GM04504 (cell line): ENCODE measurements at places on chromosomes 7 and 10.
A peak's percentile ranks its signal among the peaks of the same experiment; 100 is the strongest.

- DNase-seq = no peak
These were observed 632.6 kb upstream of the KCND2 start for GRCh38 chr7:119640326-119640725.

DNA sequence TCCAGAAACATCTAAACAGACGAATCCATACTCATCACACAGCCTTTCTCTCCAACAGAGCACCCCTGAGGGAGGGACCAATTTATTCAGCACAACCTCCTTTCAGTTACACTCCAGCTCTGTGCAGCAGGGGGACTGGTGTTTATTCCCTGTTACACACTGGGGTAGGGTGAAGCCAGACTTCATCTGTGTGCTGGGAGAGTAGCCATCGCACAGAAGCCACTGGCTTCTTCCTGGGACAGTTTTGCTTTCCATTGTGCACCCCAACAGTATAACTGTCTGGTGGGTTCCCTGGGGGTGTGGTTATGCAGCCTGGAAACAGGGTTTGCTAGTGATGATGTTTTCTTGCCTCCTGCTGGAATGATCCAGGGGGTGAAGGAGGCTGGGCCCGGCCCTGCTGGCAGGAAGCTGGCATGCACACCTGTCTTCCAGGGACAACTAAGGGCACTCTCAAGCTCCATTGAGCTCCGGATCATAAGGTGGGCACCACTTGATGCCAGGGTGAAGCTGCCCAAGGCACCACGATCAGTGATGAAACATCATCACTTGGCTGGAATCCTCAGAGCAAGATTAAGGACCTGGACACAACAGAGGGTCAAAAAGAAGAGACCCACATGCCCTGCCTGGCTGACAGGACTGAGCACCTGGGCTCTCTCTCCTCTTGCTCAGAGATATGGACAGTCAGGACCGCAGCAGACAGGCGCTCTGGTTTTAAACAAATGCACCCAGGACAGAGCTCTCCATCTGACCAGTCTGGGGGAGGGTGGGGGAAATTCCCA lies 293.2 kb downstream of the GRID1 start:
- DNase-seq = no peak

DNA sequence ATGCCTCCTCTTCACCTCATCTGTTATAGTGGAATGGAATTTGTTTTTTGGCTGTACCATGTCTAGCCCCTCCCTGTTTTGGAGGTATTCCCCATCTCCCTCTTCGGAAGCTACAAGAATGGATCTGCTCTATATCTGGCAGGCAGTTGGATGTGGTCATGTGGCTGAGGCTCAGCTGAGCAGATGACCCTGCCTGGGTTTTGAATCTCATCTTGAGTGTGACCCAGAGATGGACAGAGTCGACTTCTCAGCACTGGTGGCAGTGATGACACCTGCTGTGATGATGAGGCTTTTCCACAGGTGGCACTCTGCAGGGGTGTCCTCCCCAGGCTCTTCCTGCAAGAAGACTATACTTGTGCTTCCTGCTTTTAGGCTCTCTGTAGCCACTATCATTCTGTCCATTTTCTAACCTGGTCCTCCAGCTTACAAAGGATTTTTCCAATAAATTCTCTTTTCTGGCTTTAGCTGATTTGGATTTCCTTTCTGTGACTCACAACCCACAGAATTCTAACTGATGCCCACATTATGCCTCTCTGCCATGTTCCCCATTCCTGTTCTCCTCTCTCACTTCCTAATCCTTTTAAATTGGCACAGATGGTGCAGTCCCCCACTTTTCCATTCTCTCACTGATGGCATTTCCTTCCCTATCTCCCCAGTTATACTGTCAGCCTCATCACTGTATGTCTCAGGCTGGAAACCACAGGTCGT lies 7.5 kb upstream of the ARHGAP22 start:
- DNase-seq = no peak

GRCh38 chr7:101628522-101628921 lies 574 bp downstream of the MYL10 start:
- DNase-seq = no peak

DNA sequence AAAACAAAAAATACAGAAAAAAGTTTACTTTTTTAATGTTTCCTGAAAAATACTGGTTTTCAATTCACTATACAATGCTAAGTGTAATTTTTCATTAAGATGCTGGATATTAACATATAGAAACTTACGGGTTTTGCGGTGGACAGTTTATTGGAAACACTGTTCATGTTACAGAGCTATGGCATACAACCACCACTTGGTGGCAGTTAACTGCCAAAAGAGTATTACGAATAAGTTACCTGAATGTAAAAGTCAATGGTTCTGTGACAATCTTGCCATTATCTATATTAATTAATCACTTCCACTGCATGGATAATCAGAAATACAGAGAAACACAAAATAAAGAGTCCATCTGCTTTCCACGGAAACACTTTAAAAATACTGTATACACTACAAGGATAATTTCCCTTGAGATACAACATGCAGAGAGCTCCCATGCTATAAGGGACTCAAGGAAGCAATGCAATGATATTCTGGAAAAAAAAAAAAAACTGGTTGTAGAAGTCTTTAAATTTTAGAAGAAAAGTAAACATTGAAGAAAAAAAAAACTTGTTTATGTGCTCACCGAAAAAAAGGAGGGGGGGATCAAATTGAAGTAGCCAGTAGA lies 97.0 kb downstream of the TPK1 start:
- no peak for DNase-seq

DNA sequence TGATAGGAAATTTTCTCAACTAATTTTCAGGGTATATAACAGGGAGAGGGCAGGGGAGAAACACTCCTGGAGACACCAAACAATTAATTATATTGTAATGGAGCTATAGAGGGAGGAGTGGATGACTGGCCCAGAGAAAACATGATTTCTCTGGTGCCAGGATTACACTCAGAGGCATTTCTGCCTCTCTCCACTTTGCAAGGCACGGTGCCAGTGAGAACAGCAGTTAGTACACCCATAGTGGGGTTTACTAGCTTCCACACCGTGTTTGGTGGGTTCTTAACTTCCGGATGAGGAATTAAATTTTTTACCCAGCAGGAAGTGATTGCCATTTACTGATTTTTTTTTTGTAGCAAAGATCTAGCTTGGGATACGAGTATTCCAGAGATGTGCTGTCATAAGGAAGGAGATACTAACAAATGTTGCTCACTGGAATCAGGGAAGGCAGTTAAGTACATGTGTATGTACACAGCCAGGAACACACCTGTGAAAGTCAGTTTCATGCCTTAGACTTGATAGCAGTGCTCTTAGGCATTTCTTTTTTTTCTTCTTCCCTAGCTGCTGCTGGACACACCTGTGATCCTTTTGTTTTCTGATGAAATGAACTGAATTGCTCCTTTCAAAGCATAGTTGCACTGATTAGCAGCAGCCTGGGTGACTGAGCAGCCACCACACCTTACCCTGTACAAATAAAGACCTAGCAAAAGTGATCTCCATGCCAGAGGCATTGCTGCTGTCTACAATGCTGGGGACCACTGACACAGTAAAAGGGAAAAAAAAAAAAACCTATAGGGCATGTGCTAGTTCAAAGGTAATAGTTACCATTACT lies 58.1 kb downstream of the POLL start:
- DNase-seq = no peak

GRCh38 chr10:110687400-110687799 lies 43.3 kb downstream of the RBM20 start:
- no peak for DNase-seq

DNA sequence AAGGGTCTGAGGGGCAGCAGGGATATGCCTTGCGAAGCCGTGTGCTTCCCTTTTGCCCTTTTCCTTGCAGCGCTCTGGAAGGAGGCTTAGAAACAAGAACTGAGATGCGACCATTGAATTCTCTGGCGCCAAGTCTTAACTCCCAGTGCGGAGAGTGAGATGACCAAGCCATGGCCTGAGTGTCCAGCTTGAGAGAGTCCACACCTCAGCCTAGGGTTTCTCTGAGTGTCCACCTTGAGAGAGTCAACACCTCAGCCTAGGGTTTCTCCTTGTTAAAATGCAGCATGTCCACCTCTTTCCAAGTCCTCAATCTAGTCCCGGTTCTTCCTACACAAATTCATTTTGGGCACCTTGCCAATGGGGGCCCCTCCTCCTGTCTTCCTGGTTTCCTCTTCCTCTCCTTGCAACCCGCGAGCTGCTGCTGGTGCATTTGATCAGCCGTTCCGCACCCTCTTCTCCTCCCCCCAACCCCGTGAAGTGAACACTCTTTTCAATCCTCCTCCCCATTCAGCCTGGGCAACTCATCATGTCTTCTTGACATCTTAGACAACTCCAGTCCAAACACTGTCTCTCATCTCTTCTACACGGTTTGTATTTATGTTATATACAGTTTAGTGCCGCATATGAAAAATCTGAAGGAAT lies 178.2 kb upstream of the PITRM1 start:
- DNase-seq = no peak

- no peak for DNase-seq
These were observed 830 bp upstream of the BMI1 start for GRCh38 chr10:22319980-22320558.

GRCh38 chr7:139871331-139871730 lies 42.3 kb downstream of the TBXAS1 start:
- peak; percentile 50 for DNase-seq

DNA sequence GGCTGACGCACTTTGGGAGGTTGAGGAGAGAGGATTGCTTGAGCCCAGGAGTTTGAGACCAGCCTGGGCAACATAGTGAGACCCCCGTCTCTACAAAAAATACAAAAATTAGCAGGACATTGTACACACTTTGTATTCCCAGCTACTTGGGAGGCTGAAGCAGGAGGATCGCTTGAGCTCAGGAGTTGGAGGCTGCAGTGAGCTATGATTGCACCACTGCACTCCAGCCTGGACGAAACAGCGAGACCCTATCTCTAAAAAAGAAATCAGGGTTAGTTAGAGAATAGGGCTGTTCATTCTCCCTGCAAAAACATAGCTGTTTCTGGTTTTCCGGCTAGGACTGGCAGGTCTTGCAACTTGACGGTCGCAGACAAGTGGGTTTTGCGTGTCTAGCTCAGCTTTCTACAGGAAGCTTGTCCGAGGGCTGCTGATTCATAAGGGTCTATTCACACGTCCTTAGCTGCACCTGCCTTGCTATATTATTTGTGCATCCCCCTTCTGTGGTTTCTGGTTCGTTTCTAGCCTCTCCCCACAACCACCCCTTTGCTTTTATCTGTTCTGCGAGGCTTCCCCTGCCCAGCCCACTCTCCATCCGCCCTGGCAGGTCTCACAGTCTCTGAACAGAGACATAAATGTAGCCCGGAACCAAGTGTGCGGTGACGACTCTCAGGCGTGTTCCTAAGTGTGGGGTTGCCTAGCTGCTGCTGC lies 10.7 kb downstream of the AMZ1 start:
- no peak for DNase-seq
